ENCODE measurements at places on chromosomes 16 and 17.

- DNase-seq, result no peak
These were observed 27.3 kb downstream of the KDM8 start for GRCh38 chr16:27230562-27231001.

DNA sequence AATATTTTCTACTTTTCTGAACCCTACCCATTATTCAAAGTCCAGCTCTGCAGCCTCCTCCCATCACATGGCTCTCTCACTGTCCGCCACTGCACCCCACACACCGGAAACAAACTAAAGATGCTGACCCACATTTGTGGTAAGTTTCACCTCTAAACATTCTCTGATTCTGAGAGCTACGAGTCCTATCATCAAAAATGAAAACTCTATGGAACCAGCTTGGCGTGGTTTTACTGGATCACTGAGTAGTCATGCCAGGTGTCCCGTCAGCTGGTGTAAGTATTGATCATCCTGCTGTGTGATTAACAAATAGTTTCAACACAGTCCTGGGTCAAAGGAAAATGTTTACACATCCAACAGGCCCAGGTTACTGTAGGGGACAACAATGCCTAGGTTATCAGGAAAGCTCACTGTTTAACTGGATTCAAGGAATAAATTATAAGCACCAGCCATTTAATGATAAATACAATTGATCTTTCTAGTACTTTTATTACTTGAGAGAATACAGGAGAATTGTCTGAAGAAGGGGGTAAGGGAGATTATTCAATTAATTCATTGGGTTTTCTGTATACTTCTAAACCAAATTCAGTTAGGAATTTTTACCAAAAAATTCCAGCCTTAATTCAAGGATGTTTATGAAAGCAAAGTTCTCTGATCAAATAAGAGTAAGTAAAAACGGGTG, 33.9 kb downstream of the CYTH1 start:
- no peak for DNase-seq

GRCh38 chr16:56273615-56274014, 82.3 kb downstream of the GNAO1 start:
- no peak for DNase-seq

DNA sequence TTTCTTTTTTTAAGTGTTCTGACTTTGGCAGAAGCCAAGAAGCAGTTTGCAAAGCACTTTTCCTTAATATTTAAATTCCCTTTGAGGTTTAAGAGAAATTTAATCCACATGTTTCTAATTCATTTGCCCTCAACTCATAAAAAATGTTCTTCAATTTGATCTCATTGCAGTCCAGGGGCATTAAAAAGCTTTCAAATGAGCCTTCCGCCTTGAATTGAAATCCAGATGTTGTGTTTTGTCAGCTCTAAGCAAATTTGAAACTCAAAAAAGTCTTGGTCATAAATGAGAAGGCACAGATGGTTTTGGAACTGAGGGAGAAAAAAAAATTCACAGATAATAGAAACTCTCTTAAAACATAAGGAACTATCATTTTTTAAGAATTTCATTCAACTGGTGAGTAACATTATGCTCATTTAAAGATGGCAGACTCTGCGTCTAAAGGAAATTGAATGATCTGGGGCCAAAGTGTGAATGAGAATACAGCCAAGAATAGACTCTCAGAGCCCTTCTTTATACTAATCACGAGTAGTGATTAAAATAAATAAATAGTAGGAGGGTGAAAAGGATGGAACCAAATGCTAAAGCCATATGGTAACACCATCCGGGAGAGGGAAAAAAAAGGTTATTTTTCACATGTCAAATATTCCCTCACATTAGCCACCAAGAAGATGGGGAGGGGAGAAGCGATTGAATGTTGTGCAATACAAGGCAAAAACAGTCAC, 1304.7 kb downstream of the CDH8 start:
- DNase-seq, result no peak

DNA sequence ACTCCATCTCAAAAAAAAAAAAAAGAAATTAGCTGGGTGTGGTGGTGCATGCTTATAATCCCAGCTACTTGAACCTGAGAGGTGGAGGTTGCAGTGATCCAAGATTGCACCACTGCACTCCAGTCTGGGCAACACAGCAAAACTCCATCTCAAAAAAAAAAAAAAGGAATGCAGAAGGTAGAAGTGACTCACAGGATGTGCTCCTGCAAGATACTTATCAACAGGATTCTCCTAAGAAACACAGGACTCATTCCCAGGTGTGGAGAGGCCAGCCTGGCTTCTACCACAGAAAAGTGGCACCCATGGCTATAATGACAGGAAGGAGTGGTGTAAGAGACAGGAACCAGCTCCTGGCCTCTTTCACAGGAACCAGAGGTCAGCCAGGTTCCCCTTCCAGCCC, 13.8 kb downstream of the ELMO3 start:
- no peak for DNase-seq

DNA sequence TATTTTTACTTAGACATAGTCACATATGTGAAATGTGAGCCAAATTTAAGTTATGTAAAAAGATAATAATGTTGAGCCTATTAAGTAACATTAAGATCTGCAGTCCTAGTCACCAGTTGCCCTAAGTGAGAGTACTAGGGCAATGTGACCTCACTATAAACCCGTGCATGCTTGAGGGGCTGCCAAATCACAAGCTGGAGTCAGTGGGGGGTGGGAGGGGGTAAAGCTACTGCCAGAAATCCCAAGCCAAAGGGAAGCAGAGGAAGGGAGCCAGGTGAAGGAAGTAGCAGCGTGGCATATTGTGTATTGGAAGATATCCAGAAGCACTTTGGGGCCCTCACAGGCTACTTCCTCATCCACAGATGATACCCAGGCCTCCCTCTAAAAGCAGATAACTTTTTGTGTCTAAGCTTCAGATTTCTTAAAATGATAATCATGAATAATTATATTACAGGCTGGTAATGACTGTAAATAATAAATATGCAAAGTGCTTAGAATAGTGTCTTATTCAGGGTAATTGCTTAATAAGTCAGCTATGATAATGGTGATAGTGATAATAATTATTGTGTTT, 134.1 kb downstream of the CA10 start:
- no peak for DNase-seq

GRCh38 chr16:745739-746138, 4.9 kb upstream of the CIAO3 start:
- no peak for DNase-seq

- no peak for DNase-seq
These were observed 2.1 kb downstream of the FOXF1 start for GRCh38 chr16:86512301-86512859.

DNA sequence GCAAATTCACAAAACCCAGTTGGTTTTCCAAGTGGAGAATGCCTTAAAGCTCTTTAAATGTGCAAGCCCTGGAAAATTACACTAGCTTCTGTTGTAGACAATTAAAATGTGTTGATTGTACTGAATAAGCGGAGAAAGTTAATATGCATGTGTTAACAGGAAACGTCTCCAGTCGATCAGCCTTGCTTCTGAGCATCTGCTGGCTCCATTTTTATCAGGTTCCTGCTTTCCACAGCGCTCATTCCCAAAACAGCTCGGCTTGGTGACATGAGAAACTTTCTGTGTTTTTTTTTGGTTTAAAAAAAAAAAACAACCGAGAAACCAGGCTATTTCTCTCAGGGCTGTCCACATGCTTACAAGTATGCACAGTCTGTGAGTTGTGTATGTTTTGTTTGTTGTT, 60.7 kb downstream of the VPS35L start:
- no peak for DNase-seq

GRCh38 chr16:80836846-80837245, 32.4 kb upstream of the CDYL2 start:
- DNase-seq, result no peak

- DNase-seq, result no peak
These were observed 43.1 kb upstream of the DLX4 start for GRCh38 chr17:49925921-49926320.

- DNase-seq, result peak; percentile 37
These were observed 4.3 kb upstream of the NAGLU start for GRCh38 chr17:42531455-42532354.

- no peak for DNase-seq
These were observed 16.9 kb downstream of the ADAD2 start for GRCh38 chr16:84207879-84208278.

DNA sequence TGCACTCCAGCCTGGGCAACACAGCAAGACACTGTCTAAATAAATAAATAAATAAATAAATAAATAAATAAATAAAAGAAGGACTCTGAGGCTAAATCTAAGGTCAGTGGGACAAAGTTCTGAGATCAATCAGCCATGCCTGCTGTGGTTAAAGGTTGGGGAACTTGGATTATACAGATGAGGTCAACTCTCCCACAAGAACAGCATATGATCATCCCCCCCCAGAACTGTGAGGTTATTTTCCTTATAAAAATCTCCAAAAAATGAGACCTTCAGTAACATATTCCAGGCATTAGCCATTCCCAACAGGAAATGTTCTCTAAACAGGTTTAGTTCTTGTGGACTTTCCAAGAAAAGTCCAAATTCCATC, 90.3 kb downstream of the C16orf95 start:
- DNase-seq, result no peak
